GM23338 (cell line): ENCODE measurements at places on chromosomes 6 and 20.

DNA sequence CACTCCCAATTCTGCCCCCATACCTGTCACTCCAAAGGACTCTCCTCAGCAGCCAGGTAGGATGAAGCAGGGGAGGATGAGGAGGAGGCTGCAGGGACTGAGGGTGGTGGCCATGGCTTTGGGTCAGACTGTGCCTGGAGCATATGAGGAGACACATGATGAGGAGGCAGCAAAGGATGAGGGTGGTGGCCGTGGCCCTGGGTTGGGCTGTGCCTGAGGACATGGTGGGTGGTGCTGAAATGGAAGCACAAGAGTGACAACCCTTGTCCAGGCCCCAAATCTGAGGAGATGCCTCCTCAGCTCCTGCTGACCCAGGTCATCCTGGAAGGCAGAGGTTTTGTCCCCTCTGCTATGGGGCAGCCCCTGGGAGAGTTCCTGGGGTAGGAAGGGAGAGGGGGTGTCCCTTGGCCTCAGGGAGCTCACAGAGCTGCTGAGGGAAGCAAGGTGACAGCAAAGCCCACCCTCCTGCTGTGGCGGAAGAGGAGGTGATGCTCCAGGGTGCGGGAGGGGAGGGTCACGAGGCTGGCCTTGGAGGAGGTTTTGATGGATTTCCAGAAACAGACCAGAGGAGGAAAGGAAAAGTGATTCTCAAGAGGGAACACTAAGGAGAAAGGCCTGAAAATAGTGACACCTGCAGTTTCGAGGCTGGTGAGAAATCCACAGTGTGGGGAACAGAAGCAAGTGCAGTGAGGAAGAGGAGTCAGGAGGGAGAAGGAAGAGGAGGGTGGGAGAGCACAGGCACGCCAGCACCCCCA, 4.6 kb downstream of the RAET1G start:
- H3K27ac ChIP-seq: no peak overlapping the region
- no peak overlapping the region for H3K4me3 ChIP-seq
- no peaks in the 10 kb centered on the region for H3K4me1 ChIP-seq
- peaks cover 39% of the 10 kb centered on the region for H3K27me3 ChIP-seq
- H3K36me3 ChIP-seq: no peaks in the 10 kb centered on the region
- no peak for DNase-seq

GRCh38 chr6:10425975-10426780, 11.3 kb upstream of the TFAP2A start:
- no peaks in the 10 kb centered on the region for H3K36me3 ChIP-seq
- H3K27ac ChIP-seq: no peak overlapping the region
- peak; percentile 72 for DNase-seq
- H3K4me1 ChIP-seq: peaks cover 49% of the 10 kb centered on the region
- peaks cover 87% of the 10 kb centered on the region for H3K27me3 ChIP-seq
- H3K4me3 ChIP-seq: peak overlapping the region; percentile 55

DNA sequence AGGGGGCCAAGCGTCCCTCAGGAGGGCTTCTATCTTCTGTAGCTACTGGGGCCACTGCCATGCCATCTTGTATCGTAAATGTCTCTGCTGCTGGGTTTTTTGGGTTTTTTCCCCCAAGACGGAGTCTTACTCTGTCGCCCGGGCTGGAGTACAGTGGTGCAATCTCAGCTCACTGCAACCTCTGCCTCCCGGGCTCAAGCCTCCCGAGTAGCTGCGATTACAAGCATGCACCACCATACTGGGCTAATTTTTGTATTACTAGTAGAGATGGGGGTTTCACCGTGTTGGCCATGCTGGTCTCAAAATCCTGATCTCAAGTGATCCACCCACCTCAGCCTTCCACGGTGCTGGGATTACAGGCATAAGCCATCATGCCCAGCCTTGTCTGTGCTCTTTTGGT, 111.3 kb upstream of the LOC128125822 start:
- no peak for DNase-seq
- H3K4me1 ChIP-seq: no peaks in the 10 kb centered on the region
- no peaks in the 10 kb centered on the region for H3K36me3 ChIP-seq
- no peaks in the 10 kb centered on the region for H3K27me3 ChIP-seq
- H3K4me3 ChIP-seq: no peak overlapping the region

DNA sequence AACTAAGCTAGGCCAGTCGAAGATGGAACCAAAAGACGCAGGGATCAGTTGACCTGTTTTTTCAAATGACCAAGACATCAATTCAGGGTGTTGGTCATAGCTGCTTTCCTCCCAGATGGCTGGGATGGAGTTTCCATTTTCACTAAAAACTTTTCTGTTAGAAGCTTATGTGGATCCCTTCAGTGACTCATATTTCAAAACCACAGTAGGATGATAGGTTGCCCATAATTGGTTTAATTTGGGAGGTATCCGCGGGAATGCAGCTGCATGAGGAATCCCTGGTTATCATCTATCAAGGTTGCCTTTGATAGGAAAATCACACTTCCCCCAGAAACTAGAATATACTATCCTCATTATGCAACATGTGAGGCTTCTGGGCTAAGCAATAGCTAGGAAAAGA, 150.9 kb upstream of the MLIP start:
- H3K36me3 ChIP-seq: no peaks in the 10 kb centered on the region
- H3K4me1 ChIP-seq: no peaks in the 10 kb centered on the region
- H3K27me3 ChIP-seq: no peaks in the 10 kb centered on the region
- no peak for DNase-seq

GRCh38 chr6:43033496-43034189, 12.2 kb downstream of the RRP36 start:
- H3K4me3 ChIP-seq: no peak overlapping the region
- H3K4me1 ChIP-seq: no peaks in the 10 kb centered on the region
- peaks cover 17% of the 10 kb centered on the region for H3K36me3 ChIP-seq
- no peak for DNase-seq

DNA sequence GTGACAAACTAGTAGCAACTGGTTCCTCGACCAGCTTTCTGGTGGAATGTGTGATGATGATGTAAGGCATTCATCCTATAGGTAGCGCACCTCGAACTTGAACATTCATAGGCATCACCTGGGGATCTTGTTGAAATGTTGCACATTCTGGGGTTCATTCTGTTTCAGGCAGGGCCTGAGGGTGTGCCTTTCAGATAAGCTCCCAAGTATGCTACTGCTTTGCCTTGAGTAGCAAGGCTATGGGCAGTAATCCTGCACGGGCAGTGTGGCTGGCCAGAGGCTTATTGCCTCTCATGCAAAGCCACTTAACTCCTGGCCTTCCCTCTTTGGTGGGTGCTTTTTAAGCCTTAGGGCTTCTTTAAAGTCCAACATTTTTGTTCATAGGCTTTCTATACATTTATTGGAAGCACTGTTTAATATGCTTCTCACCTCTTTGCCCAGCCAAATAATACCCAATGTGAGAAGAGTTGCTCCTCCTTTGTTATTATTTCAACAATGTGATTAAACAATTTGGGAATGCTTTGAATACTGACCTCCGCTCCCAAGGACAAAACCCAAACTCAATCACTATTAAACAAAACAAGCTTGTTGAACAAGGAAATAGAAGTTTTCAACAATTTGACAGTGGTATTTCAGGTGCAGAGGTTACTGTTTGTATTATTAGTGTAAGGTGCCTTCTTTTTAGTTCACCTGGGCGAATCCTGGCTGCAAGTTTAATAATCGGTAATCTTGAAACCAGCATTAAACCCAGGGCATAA, 57.5 kb downstream of the JARID2 start:
- H3K36me3 ChIP-seq: no peaks in the 10 kb centered on the region
- no peaks in the 10 kb centered on the region for H3K27me3 ChIP-seq
- H3K4me1 ChIP-seq: peaks cover 97% of the 10 kb centered on the region
- H3K27ac ChIP-seq: peak overlapping the region; percentile 35; the same call in 1 of the 2 replicates
- peak overlapping the region; percentile 10; the same call in 1 of the 2 replicates for H3K4me3 ChIP-seq

- no peaks in the 10 kb centered on the region for H3K27me3 ChIP-seq
- no peaks in the 10 kb centered on the region for H3K36me3 ChIP-seq
- H3K4me3 ChIP-seq: no peak overlapping the region
Measured at GRCh38 chr6:80437221-80437620, 330.8 kb downstream of the BCKDHB start.

DNA sequence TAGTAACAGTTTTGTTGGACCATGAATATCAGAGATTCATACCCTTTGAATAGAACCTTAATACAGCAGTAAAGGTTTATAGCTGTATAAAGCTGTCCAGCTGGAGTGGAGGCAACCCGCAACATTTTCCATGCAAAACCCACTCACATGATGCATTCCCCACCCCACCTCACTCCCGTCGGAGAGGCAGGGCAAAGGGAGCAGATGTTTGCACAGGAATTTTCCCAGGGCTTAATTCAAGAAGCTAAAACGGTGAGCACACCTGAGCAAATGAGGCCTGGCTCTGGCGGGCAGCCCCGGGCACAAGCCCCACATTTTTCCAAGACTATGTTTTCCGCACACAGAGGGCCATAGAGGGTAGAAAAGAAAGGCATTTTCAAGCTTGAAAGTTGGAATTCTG, 191.7 kb downstream of the FOXC1 start:
- no peak overlapping the region for H3K27ac ChIP-seq
- no peaks in the 10 kb centered on the region for H3K36me3 ChIP-seq
- DNase-seq: no peak
- H3K27me3 ChIP-seq: no peaks in the 10 kb centered on the region
- 0 out of 2 replicates have a peak, but pooled peaks cover 13% of the 10 kb centered on the region for H3K4me1 ChIP-seq

DNA sequence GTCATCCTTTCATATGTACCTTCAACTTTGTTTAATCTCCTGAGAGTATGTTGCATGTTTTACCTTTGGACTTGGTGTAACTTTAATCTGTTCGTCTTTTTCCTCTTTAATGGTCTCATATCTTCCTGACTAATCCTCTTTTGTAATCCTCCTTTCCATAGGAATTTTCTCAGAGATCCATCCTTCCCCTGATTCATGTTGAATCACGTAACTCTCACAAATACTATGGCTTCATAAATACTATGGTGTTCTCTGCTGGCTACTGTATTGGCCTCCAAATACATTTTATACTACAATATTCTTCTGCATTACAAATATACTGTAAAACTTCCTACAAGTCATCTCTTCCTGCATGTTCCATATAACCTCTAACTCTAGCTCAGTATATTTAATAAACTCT, 317.7 kb upstream of the ADGRB3 start:
- no peak overlapping the region for H3K4me3 ChIP-seq
- no peaks in the 10 kb centered on the region for H3K27me3 ChIP-seq
- H3K27ac ChIP-seq: no peak overlapping the region
- no peak for DNase-seq
- no peaks in the 10 kb centered on the region for H3K36me3 ChIP-seq

GRCh38 chr6:42742116-42742894, 3.6 kb downstream of the TBCC start:
- no peaks in the 10 kb centered on the region for H3K4me1 ChIP-seq
- H3K36me3 ChIP-seq: no peaks in the 10 kb centered on the region
- H3K27ac ChIP-seq: no peak overlapping the region
- DNase-seq: no peak
- no peaks in the 10 kb centered on the region for H3K27me3 ChIP-seq

DNA sequence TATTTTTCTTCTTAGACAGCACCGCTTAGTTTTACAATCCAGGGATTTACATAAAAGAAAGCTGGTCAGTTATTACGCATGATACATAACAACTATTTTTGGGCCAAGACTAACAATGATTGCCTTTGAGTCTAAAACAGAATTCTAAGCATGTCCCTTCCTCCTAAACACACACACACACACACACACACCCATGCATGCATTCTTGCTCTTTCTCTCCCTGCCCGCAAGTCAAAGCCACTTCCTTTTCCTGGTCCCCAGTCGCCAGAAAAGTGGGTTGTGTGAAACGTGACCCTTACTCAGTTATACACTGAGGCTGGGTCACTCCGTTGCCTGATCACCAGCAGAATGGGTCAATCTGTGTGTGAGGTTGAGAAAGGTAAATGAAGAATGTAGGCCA, 31.4 kb downstream of the FYN start:
- no peak overlapping the region for H3K27ac ChIP-seq
- DNase-seq: no peak
- H3K27me3 ChIP-seq: no peaks in the 10 kb centered on the region
- H3K4me1 ChIP-seq: peaks cover 43% of the 10 kb centered on the region
- no peak overlapping the region for H3K4me3 ChIP-seq

DNA sequence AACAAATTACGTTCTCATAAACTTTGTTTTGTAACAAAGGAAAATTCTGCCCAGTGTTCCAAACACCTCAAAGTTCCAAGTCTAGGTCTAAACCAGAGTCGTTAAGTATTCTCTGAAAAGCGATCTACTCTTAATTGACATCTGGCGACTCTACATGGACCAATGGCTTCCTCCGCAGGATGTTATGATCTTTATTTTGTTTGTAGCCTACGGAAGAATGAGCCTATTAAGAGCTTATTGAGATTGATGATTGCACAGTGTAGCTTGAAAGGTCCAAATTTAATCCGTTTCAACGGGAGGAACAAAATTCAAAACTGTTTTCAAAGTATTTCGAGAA, 61.1 kb downstream of the FAM217A start:
- H3K36me3 ChIP-seq: 0 out of 2 replicates have a peak, but pooled peaks cover 3% of the 10 kb centered on the region
- H3K4me3 ChIP-seq: peak overlapping the region; percentile 61
- H3K27me3 ChIP-seq: no peaks in the 10 kb centered on the region

DNA sequence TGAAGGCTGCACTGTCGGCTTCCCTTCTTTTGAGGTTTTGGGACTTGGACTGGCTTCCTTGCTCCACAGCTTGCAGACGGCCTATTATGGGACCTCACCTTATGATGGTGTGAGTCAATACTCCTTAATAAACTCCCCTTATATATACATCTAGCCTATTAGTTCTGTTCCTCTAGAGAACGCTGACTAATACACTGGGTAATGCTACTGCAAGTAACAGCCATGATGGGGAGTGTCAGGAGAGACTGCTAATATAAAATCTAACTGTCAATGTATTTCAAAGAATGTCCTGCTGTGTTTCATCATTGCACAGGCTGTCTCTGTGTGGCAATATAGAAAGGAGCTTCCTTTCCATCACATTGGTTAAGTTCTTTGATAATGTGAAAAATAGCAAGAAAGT, 57.7 kb upstream of the UST start:
- no peak overlapping the region for H3K4me3 ChIP-seq
- no peak for DNase-seq
- no peak overlapping the region for H3K27ac ChIP-seq

- DNase-seq: no peak
- H3K27ac ChIP-seq: no peak overlapping the region
- H3K36me3 ChIP-seq: no peaks in the 10 kb centered on the region; the same call in 1 of the 2 replicates
- no peaks in the 10 kb centered on the region for H3K27me3 ChIP-seq
- H3K4me3 ChIP-seq: no peak overlapping the region
Measured at GRCh38 chr20:31363295-31363694, 5.1 kb upstream of the DEFB118 start.

GRCh38 chr6:149218471-149218870, 99.0 kb upstream of the TAB2 start:
- no peak for DNase-seq
- H3K36me3 ChIP-seq: no peaks in the 10 kb centered on the region
- H3K4me3 ChIP-seq: no peak overlapping the region

DNA sequence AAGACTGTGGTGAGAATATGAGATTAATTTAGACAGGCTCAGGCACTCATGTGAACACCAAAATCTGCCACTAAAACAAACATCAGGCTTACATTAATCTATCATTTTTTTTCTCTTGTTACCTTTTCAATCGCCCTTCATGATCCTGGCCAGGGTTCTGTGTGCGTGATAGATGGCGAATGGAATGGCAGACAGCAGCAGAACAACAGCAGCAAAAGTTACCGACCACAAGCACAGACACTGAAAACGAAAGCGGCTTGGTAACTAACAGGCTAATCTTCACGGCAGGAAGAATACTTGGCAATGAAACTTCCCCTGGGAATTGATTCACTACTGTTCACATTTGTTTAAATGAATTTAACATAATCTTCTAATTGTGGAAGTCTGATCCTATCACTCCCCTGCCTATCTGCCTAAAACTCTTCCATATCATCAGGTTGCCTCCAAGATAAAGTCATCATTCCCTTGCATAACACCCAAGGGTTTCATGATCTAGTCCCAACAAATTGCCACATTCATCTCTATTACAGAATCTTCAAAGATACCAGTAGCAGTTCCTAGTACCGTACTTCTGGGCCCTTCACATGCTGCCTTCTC, 28.7 kb downstream of the PTPRK start:
- no peaks in the 10 kb centered on the region for H3K36me3 ChIP-seq
- no peak overlapping the region for H3K4me3 ChIP-seq
- H3K27me3 ChIP-seq: no peaks in the 10 kb centered on the region
- peak overlapping the region; percentile 59; the same call in 1 of the 2 replicates for H3K27ac ChIP-seq
